Progenitor cell of endocrine pancreas (in vitro differentiated cells): ENCODE measurements at places on chromosomes 6 and 20. TPM values are rescaled to one million over a fixed set of nuclear protein-coding genes. Genes with fewer than 3 reads are reported as not detected.

The MROH8 gene
- total RNA-seq: 5.7 and 6.1 TPM in 2 replicates

The SYNDIG1 gene
- total RNA-seq: 0.19 and 0.38 TPM in 2 replicates

The HTR1B gene
- total RNA-seq: 8.9 and 10.3 TPM in 2 replicates

The PROKR2 gene
- total RNA-seq: not detected in 2 replicates
